ENCODE measurements at places on chromosomes 16 and 17.

DNA sequence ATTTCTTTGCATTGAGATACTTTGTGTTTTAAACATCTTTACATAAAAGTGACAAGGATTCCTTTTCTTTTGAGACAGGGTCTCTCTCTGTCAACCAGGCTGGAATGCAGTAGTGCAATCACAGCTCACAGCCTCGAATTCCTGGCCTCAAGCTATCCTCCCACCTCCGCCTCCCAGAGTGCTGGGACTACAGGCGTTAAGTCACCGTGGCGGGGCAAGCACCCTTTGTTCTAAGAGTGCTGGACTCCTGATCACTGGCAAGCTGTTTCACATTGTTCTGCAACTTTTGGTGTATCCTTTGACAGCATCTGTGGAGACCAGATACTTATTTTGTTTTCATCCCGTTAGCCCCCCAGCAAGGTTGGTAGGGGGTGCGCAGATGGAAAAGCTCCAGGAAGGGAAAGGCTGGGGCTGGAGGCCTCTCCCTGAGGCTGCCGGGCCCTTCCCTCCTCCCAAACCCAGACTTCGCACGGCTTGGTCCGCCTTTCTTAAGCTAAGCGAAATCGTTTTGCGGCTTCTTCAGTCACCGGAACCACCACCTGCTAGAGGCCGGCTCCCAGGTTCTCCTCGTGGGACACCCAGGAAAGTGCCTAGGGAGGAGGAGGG is 1.1 kb downstream of the ST6GALNAC2 start:
- DNase-seq: no peak

DNA sequence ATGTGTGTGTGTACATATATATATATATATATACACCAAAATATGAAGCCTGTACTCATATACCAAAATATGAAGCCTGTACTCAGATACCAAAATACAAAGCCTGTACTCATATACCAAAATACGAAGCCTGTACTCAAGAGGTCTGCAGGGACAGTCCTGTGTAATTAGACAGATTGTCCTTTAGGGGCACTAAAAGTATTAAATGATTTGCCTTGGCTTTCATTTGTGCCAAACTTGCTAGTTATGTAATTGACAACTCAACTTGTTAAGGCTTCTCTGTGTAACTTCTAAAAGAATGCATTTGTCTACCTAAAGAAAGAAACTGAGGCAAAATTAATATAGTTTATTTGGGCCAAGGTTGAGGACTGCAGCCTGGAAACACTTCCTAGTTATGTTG is 30.8 kb upstream of the DHX40 start:
- DNase-seq: no peak

DNA sequence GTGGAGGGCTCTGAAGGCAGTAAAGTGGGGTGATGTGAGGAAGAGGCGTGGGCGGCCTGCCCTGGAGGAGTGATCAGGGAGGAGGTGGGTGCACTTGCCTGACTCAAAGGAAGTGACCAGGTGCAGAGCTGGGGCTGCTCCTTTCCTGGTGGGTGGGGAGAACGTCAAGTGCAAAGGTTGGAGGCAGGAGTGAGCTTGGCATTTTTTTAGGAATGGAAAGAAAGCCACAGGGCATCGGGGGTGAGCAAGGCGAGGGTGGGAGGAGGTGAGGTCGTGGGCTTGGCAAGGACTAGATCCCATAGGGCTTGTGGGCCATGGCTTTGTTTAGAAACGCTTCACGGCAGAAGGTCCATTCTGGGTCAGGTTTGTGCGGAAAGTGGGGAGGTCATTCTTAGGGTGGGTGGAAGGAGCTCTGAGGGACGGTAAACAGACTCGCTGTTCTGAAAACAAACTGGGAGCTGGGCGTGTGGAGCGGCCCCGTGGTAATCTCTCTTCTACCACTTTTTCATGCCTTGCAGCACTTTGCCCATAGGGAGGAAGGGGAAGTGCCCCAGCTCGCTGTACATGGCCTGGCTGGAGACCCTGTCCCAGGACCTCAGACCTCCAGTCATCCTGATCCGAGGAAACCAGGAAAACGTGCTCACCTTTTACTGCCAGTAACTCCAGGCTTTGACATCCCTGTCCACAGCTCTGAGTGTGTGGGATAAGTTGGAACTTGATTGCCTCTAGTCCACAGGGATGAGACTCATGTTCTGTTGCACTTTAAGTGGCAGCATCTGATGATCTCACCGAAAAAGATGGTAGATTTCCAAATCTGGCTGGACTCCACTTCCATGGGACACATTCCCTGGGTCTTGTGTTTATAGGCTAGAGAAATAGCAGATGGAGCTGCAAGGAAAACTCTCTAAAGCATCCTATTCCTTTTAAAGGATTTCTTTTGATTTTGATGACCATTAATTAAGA is 18.9 kb upstream of the HERPUD1 start:
- no peak for DNase-seq

DNA sequence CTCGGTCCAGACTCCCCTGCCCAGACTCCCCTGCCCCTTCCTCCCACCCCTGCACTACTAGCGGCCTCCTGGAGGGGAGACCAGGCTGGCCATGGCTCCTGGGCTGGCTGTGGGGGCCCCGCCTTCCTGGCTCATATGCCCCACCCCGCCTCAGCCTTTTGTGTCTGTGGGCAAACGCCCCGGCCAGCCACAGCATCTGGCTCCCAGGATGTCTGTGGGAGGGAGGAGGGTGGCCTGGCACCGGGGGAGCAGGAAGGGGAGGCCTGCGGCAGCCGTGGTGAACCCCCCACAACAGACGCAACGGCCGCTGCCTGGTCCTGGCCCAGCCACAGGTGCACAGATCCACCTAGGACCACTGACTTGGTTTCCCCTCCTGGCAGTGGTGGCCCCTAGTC is 32.9 kb downstream of the BAHCC1 start:
- peak; percentile 30 for DNase-seq

DNA sequence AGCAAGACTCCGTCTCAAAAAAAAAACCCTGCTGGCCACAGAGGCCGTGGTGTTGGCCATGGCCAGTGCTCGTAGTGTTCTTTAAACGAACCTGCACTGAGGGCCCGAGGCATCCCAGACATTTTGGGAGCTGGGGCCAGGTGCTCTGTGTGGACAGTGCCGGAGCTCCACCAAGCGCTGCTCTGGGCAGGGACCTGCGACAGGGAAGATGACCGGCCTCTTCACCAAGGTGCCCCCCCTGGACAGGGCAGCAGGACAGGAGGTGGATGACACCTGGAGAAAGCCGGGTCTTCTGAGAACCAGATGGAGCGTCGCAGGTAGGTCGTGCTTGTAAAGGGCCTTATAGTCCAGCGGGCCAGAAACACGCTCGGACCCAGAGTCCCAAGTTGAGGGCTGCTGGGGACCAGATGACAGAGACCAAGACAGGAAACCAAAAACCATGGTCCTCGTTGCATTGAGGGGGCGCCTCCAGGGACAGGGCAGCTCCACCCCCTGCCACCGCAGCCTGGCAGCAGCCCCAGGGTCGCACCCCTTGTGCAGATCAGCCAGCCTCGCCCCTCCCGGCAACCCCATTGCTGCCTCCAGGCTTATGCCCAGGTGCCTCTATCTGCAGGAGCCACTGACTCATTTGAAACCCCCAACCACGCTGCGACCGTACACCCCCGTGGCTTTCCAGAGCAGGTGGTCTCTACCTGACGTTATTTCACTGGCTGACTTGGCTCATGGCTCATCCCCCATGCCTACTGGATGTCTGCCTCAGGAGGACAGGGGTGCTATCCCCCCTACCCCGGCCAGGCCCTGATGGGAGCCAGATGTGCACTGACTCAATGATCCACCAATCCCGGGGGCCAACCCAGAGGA is 4.2 kb upstream of the NTN3 start:
- no peak for DNase-seq

GRCh38 chr17:2414446-2415064 is 13.7 kb upstream of the MNT start:
- DNase-seq: no peak

- DNase-seq: peak; percentile 93
Measured at GRCh38 chr16:17404941-17405689, 65.6 kb downstream of the XYLT1 start.

- DNase-seq: no peak
Measured at GRCh38 chr17:2068519-2069051, 13.7 kb downstream of the HIC1 start.

GRCh38 chr16:60541535-60541934 is 1494.7 kb downstream of the CDH8 start:
- no peak for DNase-seq

GRCh38 chr16:51707666-51708065 is 556.6 kb upstream of the SALL1 start:
- DNase-seq: no peak

DNA sequence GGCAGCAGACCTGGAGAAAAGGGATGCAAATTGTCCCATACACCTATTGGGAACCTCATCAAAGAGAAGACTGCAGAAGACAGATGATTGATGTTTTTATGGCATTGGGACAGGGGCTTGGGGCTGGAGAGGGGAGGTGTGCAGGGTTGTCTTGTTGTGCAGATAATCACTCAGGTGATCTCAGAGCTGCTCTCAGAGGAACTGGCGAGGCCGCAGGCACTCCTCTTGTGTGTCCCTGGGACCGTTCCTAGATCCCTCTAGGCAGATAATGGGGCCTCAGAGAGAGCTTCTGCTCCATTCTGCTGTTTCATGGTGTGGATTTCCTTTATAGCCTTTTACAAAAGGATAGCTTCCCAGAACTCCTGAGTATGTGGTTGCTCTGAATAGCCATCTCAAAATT is 1.6 kb downstream of the RNF213 start:
- DNase-seq: no peak

- DNase-seq: no peak
Measured at GRCh38 chr17:60993497-60993896, 315.8 kb downstream of the BCAS3 start.

DNA sequence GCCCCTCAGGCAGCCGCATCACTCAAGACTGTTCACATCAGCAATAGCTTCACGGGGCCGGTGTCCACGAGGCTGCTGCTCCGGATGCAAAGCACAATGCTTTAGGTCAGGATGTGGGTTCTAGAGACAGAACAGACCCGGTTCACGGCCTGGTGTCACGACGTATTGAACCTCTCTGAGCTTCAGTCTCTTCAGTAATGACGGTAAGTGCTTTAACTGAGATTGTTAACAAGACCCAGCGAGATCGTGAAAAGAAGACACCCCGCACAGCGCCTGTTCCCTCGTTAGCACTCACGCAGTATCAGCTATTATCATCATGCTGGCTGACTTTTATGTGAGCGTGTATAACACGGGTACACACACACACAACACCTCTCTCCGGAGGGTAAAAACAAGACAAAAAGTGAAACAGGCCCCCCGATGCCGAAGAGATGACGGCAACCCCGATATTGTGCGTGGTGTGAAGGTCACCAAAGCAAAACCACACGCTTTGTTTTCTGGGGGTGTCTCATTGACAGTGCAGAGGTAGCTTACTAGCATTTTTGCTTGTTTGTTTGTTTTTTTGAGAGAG is 21.4 kb upstream of the ABR start:
- no peak for DNase-seq

GRCh38 chr17:29596811-29597210 is 3.9 kb downstream of the ANKRD13B start:
- DNase-seq: no peak

DNA sequence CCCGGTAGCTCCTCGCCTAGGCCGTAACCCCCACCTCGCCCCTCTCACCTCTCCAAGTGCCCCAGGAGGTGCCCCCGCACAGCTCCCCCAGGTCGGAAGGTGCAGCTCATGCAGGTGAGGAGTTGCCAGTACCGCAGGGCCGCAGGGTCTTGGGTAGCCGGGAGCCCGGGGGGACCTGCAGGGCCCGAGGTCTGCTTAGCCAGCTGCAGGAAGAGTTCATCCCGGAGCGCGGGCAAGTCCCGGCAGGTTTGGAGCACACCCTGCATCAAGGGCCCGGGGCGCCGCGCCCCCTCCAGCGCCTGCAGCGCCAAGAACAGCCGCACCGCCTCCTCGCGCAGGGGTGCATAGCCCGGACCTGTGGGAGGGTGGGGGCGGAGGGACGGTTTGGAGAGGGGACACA is 4.8 kb downstream of the PLEKHH3 start:
- DNase-seq: no peak

DNA sequence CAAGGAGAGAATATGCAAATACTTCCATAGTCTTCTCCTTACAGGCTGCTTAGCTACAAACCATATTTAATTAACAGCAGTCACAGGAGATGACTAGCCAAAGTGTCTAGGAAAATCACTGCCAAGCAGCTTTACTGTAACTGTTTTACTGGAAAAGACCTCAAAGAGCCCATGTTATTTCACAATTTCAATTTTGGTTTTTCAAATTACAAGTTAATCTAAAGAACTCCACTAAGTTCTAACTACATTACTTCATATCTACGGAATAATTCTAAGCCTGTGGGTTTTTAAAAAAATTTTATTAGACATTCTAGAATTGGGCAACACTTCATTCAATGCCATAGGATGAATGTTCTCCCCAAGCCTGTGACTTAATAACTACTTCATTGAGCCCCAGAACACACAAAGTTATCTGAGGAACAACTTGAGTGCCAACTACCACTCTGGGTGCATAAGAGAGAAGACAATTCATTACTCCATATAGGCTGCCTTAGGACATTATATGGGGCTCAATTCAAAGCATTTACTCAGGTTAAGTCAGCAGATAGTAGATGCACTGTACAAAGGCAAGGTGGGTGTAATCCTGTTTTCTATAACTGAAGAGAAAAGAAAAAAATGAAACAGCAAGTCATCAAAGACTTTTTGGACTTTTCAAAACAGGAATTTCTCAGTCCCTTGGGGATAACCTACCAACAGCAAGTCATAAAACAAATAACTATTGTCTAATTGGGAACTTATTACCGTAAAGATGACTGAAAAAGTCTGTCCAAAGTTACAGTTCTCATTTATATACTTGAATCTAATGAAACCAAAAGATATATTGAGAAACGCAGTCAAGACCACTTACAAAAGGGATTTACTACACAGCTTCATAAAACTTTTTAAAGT is 33.0 kb downstream of the STAT3 start:
- no peak for DNase-seq

- DNase-seq: peak; percentile 79
Measured at GRCh38 chr17:32486111-32486700, 587 bp upstream of the CDK5R1 start.
